ENCODE measurements at places on chromosomes 1 and 21.

- DNase-seq: no peak
These were observed 45.7 kb downstream of the GPR161 start for GRCh38 chr1:168091063-168091462.

GRCh38 chr1:8764293-8764937 lies 53.0 kb downstream of the RERE start:
- DNase-seq: no peak

DNA sequence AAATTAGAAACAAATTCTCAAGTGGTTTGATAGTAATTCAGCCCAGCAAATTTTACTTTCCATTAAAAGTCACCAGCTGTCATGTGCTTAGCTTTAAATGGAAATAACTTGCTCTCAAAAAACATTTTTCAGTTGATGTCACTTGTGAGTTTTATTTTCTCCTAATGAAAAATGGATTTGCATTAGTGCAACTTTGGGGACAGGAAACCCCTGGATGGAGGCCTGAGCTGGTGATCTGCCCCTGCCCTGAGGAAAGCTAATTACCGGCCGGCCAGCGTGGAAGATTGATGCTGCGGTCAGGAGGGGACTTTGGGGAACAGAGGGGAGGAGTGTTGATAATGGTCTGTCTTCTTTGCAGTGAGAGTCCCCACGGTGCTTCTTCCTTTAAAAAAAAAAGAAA lies 66.8 kb upstream of the ANGPTL1 start:
- peak; percentile 70 for DNase-seq

GRCh38 chr1:212692774-212693644 lies 6.6 kb downstream of the BATF3 start:
- DNase-seq: no peak

- DNase-seq: no peak
These were observed 8.0 kb upstream of the RLF start for GRCh38 chr1:40153073-40153770.

DNA sequence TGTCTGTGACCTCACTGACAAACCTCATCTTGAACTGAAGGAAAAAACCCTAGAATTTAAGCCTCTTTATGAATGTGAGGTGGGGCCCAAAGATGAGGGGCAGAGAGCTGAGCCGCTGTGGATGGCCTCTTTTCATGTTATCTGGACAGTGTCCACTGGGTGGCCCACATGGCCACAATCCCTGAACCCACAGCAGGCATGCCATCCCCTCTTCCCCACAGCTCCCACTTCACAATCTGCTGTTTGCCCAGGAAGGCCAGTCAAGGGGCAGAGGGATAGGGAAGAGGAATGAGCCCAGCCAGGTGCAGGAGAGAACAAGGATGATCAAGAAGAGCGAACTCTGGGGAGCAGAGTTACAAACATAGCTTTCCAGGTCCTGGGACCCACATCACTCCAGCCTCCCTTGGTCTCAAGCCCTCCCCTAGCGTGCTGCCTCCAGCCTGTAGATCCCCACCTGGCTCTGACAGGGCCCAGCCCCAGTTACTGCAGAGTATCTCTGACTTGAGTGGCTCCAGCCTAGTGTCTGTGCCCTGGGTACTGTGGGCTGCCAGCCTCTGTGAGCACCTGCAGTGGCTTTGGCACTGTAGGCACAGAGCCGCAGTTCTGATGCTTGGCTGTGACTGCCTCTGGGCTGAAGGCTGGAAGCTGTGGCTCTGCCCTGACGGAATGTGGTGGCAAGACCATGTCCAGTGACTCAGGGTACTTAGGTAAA lies 1.9 kb upstream of the SLFNL1 start:
- DNase-seq: no peak
